CD8-positive, alpha-beta T cell (primary cell): ENCODE measurements at places on chromosomes 3 and 15. TPM values are rescaled to one million over a fixed set of nuclear protein-coding genes. Genes with fewer than 3 reads are reported as not detected.

DNA sequence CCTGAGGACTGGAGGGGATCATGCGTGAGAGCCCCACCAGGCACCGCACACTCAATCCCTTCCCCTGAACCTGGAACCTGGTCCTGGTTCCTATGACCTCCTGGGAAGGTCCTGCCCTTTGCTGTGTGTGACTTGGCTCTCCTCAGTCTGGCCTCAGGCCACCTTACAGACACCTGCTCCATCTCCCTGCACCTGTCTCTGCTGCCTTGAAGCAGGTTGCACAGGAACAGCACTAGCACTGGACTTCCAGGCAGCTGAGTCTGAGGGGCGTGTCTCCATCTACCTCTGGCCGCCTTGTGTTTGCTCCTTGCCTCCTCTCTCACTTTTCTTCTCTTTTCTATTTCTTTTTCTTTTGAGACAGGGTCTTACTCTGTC is 15.4 kb downstream of the PSTPIP1 start:
- no peak for DNase-seq

DNA sequence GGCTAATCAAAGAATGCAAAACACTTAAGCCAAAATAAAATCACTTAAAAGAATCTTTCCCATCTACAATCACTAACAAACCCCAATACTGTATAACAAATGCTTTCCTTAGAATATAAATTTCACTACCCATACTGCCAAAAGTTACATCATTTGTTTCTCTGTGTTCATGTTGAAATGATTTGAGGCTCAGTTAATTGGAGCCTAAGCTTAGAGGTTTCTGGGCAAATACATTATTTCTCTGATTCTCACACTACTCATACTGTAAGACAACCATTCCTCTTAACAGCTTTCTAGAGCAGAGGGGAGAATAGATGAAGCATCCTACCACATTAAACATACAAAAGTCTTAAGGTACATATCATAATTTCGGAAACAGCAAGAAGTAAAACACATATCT is 2.1 kb downstream of the RIOX2 start:
- no peak for DNase-seq

DNA sequence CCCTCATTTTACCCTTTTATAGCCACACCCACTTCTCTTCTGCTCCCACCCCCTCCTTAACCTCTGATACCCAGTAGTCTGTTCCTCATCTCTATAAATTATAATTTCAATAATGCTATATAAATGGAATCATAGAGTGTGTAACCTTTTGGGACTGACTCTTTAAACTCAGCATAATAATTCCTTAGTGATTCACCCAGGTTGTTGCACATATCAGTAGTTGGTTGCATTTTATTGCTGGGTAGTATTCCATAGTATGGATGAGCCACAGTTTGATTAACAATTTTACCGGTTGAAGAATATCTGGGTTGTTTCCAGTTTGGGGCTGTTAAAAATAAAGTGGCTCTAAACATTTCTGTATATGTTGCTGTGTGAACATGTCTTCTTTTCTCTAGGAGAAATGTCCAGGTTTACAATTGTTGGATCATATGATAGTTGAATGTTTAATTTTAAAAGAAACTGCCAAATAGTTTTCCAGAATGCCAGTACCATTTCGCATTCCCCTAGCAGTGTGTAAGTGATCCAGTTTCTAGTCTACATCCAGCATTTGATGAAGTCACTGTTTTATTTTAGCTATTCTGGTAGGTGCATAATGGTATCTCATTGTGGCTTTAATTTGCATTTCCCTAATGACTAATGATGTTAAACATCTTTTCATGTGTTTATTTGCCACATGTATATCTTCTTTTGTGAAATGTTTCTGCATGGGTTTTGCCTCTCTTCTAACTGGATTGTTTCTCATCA is 68.5 kb downstream of the VPS8 start:
- DNase-seq, result no peak

DNA sequence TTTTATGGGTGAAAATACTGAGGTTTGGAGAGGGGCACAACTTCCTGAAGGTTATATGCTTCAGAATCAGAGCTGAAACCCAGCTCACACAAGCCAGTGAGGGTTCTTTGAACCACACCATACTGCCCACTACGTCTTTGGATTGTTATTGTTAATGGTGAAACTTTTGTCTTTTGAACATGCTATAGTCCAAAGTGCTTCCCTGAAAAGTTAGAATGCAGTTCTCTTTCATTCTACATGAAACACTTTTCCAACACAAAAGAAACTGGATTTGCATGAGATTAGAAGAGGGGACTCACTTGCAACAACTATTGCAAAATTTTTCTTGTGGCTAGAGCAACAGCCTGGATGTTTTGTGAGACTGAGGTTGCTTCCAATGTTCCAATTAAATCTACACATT is 473.6 kb downstream of the SOX2 start:
- no peak for DNase-seq

- DNase-seq, result no peak
Measured at GRCh38 chr3:55629432-55629831, 142.3 kb upstream of the WNT5A start.

GRCh38 chr3:13388816-13389215 is 31.3 kb downstream of the NUP210 start:
- DNase-seq, result no peak

DNA sequence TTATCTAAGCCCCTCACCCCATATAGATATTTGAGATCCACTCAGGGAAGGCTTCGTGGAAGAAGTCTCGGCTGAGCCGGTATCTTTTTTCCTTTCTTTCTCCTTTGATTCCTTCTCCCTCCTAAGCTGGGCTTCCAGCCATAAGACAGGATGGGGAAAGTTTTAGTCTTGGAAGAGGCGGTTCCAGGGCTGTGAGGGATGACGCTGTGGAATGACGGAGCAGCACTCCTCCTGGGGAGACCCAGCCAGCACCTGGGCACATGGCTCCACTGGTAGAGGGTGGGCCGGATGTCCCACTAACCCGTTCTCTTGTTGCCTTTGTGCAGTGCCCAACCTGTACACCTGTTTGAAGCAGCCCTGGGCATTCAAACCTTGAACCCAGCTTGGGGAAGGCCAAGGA is 43.2 kb upstream of the FAM107A start:
- no peak for DNase-seq

DNA sequence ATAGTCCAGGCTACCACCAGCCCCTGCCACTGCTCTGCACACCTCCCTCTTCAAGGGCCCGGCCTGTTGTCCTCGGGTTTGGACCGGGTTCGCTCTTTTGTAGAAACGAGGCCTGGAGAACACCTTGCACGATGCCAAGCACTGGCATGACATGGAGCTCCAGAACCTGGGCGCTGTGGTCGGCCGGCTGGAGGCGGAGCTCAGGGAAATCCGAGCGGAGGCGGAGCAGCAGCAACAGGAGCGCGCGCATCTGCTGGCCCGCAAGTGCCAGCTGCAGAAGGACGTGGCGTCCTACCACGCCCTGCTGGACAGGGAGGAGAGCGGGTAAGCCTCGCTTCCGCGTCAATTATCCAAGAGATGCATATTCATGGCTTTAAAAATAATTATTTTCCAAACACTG is 72.4 kb downstream of the BFSP2 start:
- no peak for DNase-seq

Gene TRH
- total RNA-seq, result not detected

Gene ZNF502
- 6.3 TPM for total RNA-seq

Gene TMCC1
- total RNA-seq, result 33.1 TPM

Gene HCLS1
- 162 TPM for total RNA-seq
